ENCODE measurements at places on chromosomes 12 and 14.

GRCh38 chr14:64632056-64632455, 72.2 kb upstream of the PLEKHG3 start:
- DNase-seq = no peak

GRCh38 chr14:81324011-81324410, 76.1 kb downstream of the STON2 start:
- DNase-seq = no peak

DNA sequence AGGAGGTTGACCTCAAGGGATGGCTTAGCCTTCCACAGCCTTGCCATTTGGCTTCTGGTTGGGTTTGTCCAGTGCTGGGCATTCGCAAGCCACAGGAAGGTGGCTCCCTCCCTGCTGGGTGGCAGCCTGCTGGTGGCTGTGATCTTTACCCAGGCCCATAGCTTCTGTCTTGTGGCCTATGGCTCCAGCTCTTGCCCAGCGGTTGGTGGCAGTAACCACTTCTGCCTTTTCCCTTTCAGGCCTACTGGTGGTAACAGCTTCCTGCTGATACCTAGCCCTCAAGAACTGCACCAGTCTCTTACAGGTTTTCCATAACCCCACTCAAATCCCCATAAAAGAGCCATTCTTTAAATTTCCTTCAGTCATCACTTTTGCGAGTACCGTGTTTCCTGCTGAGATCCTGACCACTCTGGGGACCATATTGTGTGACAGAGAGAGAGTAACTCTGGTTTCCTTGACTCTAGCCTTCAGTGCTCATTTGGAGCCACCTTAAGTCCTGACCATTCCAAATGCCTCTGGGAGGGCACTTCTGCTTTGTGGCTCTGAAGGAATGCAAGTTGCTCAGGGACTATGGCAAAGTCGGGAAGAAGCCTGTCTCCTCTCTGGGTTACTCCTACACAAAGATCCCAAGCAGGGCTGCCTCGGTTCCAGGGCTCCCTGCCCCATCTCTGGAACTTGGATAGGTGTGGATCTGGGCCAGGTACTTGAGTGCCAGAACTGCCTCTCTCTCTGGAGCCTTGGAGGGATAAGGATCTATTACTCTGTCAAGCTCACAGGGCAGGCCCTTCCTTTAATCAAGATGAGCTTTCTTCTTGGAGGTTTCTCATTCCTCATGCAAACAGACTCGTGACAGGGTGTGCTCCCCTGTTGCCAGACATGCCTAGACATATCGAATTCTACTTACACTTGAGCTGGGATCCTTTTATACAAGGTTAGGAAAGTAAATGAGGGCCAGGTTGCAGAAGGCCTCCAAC, 2.9 kb upstream of the NYNRIN start:
- no peak for DNase-seq

GRCh38 chr12:95538656-95539055, 12.6 kb downstream of the USP44 start:
- DNase-seq = no peak
